ENCODE measurements at places on chromosomes 12 and 14.

DNA sequence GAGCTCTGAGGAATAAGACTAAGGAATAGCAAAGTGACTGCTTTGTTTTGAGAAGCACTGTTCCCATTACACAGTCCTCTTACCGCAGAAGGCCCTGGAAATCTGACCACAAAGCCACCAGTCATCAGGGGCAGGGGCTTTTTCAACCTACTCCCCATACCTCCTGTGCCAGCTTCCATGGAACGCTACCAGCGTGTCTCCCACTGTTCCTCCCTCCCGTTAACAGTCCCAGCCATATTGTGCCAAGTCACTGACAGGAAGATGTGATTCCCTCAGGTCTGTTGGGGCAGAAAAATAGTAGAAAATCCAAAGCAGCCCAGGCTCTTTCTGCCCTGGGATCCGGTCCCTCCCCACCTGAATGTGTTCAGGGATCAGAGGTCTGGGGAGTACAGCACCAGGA is 46.6 kb upstream of the VPS33A start:
- DNase-seq: no peak

DNA sequence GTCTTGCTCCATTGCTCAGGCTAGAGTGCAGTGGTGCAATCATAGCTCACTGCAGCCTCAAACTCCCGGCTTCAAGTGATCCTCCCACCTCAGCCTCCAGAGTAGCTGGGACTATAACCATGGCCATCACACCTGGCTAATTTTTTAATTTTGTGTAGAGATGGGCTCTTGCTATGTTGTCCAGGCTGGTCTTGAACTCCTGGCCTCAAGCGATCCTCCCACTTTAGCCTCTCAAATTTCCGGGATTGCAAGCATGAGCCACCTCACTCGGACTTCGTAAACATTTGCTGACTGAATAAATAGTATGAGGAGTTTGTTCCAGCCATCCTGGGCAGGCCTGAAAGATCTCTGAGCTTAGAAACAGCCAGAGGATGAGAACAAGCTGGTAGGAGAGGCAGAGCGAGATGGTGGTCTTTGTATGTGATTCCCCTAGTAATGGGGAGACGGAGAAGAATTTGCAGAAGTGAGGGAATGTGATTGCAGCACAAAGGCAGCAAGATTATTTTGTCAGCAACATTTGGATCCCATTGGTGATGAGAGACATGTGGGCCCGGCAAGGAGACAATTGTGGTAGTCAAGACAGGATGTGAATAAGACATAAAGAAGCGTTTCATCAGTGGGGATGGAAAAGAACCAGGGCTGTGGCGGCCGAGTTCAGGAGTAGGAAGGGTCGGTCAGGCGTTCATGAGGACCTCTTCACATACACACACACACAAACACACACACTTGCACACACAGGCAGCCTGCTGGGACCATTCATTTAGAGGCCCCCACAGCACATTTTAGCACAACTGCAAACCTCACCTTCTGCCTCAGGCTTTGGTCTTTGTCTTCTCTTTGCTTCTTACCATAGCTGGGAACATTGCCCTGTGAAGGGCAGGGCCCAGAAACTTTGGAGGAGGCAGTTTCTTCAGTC is 155.5 kb downstream of the ZFP36L1 start:
- peak; percentile 74 for DNase-seq

DNA sequence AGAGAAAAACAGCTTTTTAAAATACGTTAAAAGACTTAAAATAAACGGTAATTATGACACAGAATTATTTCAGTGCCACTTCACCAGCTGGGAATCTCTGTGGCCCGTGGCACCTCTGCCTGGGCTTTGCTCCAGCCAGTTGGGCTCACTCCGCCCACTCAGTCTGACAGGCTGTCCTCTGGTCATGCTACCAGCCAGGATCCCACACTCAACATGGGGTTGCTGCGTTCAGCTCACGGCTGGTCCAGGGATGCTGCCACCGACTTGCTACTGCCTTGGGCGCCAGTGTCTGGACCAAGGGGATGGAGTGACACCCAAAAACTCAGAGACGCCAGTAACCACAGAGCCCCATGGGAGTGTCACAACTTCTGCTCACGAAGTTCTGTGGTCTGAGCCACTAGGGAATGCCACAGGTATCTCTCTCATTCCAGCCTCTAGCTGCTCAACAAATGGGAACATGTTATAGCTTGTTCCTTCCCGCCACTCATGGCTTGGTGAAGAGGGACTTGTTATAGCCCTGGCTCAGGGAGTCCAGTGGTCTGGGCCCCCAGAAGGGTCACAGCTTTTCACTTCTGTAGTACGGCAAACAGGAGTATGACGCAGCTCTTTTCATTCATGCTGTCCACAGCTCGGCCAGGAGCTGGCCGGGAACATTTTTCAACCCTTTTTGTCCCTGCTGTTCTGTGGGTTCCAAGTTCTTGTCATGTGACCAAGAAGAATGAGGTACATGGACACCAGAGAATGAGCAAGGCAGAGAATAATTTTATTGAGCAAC is 23.4 kb upstream of the ATXN7L3B start:
- no peak for DNase-seq

- no peak for DNase-seq
Observed at GRCh38 chr14:58663494-58664111, 25.8 kb downstream of the DACT1 start.

GRCh38 chr12:80422550-80422949 is 21.5 kb upstream of the PTPRQ start:
- no peak for DNase-seq

DNA sequence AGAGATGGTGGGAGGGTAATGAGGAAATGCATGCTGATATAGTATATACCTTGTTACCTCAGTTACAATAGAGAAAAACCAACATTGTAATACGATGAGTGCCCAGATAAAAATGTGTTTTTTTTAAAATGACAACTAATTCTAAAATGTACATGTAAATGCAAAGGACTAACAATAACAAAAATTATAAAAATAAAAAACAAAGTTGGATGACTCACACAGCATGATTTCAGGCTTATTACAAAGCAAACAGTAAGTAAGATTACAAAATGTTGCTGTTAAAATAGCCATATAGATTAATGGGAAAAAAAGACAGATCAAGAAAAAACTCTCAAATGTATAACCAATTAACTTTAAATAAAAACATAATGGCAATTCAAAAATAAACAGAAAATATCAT is 1099.4 kb downstream of the FSCB start:
- no peak for DNase-seq

DNA sequence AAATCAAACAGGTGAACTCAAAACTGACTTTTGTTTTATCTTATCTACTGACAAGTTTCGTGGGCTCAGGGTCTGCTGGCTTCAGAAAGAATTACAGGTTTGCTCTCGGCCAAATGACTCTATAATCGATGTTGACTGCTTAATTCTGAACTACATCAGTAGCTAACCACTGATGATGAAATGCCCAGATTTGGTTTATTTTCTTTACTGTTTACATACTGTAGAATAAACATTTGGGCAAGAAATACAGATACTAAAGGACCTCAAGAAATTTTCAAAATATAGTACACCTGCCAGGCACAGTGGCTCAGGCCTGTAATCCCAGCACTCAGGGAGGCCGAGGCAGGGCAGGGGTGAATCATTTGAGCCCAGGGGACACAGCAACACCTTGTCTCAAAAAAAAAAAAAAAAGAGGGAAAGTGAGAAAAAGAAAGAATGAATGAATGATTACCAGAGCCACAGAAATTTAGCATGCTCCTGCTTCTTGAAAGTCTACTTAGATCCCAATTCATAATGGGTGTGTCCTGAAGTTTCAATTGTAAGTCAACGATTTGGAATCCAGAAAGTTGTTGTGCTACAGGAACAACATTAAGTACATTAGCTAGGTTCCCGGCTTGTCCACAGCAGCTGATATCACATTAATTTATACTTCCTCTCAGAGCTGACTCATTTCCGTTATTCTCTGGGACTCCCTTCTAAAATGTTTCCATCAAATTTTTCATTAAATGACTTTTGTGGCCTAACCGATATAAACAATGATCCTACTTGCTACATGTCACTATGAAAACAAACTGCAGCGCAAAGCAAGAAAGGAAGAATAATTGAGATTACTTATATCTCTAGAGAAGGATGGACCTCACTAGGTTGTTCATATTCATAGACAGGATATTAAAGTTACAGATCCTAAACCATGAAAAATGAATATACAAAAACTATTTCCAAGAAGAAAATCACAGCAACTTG is 134.3 kb downstream of the MED13L start:
- DNase-seq: no peak

- no peak for DNase-seq
Observed at GRCh38 chr12:125104982-125105381, 39.7 kb downstream of the AACS start.

DNA sequence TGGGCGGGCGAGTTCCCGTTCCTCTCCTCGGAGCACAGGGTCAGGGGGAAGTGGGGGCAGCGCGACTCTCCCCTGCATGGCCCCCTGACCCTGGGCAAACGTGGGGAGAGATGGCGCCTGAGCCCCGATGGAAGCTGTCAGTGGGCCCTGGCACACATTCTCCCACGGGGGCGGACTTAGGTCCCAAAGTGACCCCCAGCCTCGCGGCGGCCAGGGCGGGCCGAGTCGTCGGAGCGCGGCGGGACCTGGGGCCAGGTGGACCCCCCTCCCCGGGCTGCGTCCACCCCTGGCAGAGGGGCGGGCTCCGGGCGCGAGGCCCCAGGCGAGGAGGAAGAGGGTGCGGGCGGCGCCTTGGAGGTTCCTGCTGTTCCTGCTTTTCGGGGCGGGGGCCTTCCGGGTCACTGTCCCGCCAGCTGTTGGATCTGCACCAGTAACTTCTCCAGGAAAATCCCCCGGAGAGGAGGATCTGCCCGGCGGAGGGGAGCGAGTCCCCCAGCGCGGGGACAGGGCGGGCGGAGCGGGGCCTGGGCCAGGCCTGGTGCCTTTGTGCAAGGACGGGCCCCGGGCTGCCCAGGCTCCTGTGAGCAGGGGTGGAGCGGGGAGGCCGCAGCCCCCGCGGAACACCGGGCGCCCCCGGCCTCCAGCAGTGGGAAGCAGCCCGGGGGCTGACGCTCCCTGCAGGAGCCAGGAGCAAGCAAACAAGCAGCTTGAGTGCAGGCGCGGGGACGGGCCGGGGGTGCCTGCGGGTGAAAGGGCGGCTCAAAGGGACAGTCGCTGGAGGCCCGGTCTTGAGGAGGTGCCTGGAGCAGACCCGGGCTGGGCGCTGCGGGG is 15.3 kb downstream of the TNFAIP2 start:
- DNase-seq: no peak

DNA sequence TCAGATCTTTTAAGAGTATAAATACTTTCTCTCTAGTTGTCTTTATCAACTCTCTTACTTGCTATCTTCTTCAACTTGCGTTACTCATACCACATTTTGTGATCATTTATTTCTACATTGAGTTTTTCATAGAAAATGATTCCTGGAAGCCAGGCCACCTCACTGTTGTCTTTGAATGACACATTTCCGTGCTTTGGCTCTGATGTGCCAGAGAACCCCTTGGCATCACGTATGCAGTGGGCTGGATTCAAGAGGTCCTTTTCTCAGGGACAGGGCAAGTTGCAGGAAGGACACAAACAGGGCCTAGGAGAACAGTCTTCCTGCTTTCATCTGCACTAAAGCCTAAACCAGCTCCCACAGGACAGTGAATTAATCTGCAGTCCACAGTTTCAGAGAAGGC is 70.3 kb upstream of the PYGL start:
- no peak for DNase-seq
